A549 treated with dexamethasone at 1 μM for 4 hours (cell line): ENCODE measurements at places on chromosomes 2 and 18. TPM values are rescaled to one million over a fixed set of nuclear protein-coding genes. Genes with fewer than 3 reads are reported as not detected.

The NXPH2 gene
- total RNA-seq = not detected in 5 replicates

The IL1RL1 gene
- total RNA-seq = 0.64 to 1.6 TPM (median 1.2 TPM) in 5 replicates

The SLC35F6 gene
- total RNA-seq = 32.4 to 44.5 TPM (median 43.1 TPM) in 5 replicates

The ARPC2 gene
- 291 to 312 TPM (median 310 TPM) in 5 replicates for total RNA-seq
